Right ventricle myocardium superior (tissue), 1 donor: ENCODE measurements at places on chromosomes 6 and 20. TPM values are rescaled to one million over a fixed set of nuclear protein-coding genes. Genes with fewer than 3 reads are reported as not detected.

The MLN gene
- not detected for total RNA-seq

The KCNB1 gene
- 1.1 TPM for total RNA-seq

The C6orf141 gene
- total RNA-seq, result not detected

The SPATS1 gene
- not detected for total RNA-seq

The RALGAPA2 gene
- 15.5 TPM for total RNA-seq

The RNF144B gene
- total RNA-seq, result 17.1 TPM

The HDGFL1 gene
- not detected for total RNA-seq

DNA sequence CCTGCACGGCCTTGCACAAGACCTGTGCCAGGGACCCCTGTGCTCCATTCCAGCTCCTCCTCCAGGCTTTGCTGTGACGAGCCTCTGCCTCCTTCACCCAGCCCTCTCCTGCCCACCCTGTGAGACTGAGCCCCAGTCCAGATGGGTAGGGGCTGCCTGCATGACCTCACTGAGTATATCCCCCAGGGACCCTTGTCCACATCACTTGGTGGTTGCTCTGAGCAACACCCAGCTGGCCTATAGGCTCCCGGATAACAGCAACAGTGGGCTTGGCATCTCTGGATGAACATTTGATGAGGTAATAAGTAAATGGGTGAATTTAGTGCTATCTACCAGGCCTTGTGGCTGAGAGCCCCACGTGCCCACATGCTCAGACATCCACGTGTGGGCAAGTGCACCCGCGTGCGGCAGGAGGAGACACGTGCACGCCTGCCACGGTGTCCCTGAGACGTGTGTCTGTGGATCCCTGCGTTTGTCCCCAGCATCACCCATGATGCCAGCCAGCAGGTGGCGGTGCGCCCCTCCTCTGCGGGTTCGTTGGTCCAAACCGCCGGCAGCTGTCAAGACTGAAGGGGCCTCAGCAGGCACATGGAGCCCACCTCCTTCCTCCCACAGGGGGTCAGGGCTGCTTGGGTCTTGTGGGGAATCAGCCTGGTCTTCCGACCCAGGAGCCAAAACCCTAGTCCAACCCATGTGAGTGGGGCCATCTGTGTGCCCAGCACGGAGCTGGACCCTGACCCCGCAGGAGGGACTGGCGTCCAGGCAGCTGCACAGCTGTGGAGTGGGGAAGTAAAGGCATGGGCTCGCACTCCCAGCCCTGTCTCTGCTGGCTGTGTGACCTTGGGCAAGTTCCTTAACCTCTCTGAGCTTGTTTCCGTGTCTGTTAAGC lies 45.9 kb downstream of the FGD2 start:
- peak; percentile 95 for DNase-seq

GRCh38 chr20:38730989-38731737 lies 6.9 kb downstream of the SLC32A1 start:
- DNase-seq, result peak; percentile 80

DNA sequence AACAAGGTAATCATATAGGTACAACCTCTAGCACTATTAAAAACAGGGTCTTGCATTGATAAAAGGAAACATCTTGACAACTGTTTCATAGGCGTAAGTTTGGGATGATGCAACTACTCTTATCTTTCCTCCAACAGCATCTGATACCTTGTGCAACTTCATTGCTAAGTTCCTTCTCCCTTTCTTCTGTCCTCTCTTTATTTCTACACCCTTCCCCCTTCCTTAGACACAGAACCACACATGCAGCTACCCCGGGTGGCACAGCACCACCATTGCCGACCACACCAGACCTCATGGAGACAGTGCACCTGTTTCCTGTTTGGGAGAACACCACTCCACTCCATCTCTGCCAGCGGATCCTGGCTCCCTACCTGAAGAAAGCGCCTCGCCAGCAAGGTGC lies 14.4 kb downstream of the MYB start:
- DNase-seq, result no peak

GRCh38 chr6:25961619-25962148 lies 918 bp upstream of the TRIM38 start:
- DNase-seq, result no peak

GRCh38 chr20:41364967-41365765 lies 1.5 kb downstream of the EMILIN3 start:
- DNase-seq, result no peak

GRCh38 chr6:20706238-20706938 lies 172.1 kb downstream of the CDKAL1 start:
- no peak for DNase-seq

- no peak for DNase-seq
These were observed 262.8 kb upstream of the HS3ST5 start for GRCh38 chr6:114605656-114606055.

DNA sequence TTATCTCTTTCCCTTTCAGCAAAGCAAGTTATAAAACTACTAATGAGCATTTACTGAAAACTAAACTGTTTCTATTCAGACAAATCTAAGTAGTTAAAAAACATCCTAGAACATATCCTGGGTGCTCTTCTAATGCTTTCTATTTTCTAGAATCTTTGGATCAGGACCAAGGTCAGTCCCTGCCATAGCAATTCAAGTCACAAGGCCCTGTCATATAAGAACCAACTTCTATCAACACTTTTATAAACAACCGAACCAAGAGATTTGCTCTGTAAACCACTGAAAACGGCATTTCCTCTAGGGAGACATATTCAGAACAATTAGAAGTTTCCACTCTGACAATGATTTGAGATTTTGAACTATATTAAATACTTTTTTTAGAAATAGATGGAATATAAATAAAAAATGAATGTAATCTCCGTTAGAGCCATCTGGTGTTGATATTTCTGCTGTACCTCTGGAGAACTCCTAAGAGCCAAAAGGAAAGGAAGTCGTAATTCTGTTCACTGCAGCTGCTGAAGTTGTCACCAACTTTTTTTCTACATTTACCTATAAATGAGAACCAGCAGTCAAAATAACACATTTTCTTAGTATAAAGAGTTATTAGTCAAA lies 51.4 kb upstream of the LGSN start:
- DNase-seq, result no peak

DNA sequence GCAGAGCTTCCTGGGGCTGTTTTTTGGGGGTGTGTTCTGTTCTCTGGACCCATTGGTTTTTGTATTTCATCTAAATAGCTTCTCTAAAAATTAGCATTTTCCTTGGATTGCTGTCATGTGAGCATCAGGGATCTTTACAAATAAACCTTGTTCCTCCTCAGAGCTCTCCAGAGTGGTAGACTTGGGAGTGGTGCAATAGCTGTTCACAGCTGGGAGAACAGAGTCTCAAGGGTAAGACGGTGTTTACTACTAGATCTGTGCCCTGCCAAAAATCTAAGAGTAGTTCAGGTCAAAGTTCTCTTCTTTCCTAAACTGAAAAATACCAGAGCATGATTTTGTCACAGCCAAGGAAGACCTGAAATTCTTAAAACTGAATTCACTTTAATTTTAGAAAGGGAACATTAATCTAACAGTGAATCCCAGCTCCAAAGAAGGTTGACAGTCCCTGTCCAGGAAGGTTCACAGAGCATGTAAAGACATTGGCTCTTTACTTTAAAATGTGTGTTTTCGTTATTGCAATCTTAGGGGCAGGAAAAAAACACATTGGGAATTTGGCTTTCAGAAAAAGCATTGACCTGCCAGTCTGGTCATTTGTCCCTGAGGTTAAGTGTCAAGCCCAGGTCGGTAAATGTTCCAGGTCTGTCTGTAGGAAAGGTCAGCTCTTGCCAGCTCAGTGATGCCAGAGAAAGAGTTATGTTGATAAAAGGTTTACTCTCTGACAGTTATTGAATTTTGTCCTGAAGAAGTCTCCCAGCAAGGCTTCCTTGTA lies 43.3 kb downstream of the VAPB start:
- no peak for DNase-seq

- DNase-seq, result no peak
These were observed 901.7 kb upstream of the CITED2 start for GRCh38 chr6:140276133-140276532.

GRCh38 chr20:63119963-63120807 lies 95.7 kb downstream of the YTHDF1 start:
- DNase-seq, result no peak

DNA sequence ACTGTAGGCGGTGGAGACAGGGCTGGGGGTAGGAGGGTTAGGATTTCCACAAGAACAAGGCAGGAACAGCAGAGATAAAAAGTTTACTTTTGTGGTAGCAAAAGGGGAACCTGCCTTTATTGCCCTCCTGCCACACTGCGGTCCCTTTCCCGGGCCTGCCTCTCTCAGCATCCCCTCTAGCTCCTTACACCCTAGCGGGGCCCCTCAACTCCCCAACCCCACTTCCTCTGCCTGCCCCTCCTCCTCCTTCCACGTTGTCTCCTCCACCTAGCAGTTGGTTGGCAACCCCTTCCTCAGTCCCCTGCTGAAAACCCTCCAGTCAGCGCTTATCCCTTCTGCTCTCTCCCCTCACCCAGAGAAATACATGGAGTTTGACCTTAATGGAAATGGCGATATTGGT lies 714 bp downstream of the AIF1 start:
- DNase-seq, result no peak

DNA sequence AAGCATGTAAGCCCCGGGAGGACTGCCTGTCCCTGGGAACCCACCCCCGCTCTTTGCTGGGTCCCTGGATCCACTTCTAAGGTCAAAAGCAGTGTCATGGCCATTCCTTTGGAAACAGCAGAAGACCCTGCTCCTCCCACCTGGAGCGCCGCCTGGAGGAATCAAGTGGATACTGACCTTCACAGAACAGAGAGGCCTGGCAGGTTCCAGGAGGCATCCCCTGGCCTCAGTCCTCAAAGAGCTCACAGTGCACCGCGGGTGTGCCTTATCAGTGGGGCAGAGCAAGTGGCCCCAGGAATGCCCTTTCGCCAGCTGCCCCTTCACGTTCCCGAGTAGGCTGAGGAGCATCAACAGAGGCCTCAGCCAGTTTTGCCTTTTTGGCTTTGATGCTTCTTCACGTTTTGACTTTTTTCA lies 11.1 kb upstream of the SLC4A11 start:
- DNase-seq, result no peak

GRCh38 chr20:3590164-3590563 lies 73.0 kb downstream of the GFRA4 start:
- no peak for DNase-seq
